Stimulated activated CD4-positive, alpha-beta T cell treated with anti-CD3 and anti-CD28 coated beads, TNF-alpha, amount 100 ng/mL, for 1 hour (primary cell): ENCODE measurements at places on chromosomes 12 and 14.

DNA sequence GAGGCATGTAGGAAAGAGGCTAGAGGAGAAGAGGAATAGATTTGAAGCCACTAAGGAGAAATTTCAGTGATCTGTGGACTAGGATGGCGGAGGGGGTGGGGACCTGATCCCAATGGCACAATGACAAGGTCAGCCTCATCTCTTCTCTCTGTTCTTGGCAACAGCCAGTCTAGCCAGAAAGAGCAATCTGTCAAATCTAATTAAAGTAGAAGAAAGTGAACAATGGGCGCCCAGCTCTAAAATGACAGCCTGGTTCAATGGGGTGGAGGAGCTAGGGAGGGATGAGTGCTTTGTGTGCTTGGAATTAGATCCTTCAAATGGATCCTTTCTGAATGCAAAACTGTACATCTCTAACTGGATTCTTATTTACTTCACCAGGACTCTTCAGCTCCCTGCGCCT is 37.2 kb upstream of the TUBA1C start:
- DNase-seq, result no peak

DNA sequence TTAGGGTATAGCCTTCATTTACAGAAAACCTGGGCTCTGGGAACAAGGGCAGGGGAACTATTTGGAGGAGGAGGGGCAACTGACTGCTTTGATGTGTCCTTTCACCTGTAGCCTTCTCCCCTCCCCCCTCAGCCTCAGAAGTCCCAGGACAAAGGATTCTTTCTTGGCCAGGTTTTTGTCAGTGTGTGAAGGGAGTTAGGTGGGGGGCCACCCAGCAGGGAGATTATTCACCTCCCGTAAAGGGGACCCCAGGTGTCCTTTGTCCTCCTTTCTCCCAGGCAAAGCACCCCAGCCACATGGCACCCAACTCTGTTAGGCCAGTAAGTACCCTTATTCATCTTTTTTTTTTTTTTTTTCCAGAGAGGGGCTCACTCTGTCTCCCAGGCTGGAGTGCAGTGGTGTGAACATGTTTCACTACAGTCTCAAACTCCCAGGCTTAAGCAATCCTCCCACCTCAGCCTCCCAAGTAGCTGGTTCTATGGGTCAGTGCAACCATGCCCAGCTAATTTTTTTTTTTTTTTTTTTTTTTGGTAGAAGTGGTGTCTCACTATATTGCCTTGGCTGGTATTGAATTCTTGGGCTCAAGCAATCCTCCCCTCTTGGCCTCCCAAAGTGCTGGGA is 723 bp upstream of the NFE2 start:
- DNase-seq, result no peak

GRCh38 chr12:62297321-62297720 is 37.1 kb downstream of the USP15 start:
- no peak for DNase-seq

- DNase-seq, result no peak
Measured at GRCh38 chr14:67573228-67574010, 26.6 kb downstream of the PIGH start.

- DNase-seq, result no peak
Measured at GRCh38 chr14:52080808-52081755, 12.2 kb upstream of the NID2 start.

GRCh38 chr12:4794491-4794890 is 74.3 kb downstream of the GALNT8 start:
- DNase-seq, result no peak

GRCh38 chr14:54771411-54772027 is 131.1 kb downstream of the GCH1 start:
- DNase-seq, result no peak

- no peak for DNase-seq
Measured at GRCh38 chr14:80447392-80447791, 236.1 kb upstream of the DIO2 start.

- DNase-seq, result no peak
Measured at GRCh38 chr12:2395354-2395977, 342.7 kb downstream of the CACNA1C start.

- no peak for DNase-seq
Measured at GRCh38 chr12:112381406-112381882, 787 bp downstream of the HECTD4 start.

- DNase-seq, result no peak
Measured at GRCh38 chr12:51082561-51083125, 753 bp downstream of the CSRNP2 start.

DNA sequence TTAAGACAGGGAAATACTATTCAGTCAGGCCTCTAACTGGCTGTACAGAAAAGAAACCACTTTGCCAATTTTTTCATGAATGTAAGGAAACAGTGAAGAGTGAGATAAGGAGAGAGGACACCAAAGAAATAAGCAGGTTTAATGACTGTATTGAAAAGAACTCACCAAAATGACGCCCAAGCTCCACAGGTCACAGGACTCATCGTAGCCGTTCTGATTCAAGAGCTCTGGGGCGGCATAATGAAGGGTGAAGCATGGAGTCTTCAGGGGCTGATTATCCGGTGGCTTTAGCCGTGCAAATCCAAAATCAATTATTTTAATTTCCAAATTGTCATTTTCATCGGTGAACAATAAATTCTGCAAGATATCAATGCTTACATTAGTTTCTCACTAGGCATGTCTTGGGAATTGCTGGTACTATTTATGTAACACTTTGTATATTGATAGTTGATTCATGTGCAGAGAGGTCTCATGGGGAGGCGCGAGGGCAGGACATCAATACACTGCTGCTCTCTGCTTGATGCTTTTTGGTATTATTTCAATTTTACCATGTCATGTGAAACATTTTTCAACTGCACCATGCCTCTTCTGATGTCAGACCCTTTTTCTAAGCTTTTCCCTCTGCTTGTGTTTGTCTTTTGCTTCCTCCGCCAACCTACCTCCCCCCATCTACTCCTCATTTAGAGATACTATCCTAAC is 74.2 kb upstream of the TTC7B start:
- DNase-seq, result no peak

DNA sequence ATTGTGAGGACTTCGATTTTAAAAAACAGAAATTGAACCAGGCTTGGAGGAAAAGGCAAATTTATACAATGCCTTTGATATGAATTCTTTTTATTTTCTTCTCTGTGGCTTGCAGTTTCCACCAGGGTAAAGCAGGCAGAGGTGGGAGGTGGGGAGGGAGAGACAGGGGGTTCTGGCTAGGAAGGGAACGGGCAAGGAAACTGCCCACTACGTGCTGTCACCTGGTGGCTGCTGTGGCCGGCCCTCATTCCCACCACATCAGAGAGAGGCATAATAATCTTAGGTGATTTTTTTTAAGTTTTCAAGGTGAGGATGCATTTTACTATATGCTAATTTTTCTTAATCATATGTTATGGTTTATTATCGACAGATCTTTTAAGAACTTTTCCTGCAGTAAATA is 145.8 kb downstream of the CACNA1C start:
- DNase-seq, result no peak

DNA sequence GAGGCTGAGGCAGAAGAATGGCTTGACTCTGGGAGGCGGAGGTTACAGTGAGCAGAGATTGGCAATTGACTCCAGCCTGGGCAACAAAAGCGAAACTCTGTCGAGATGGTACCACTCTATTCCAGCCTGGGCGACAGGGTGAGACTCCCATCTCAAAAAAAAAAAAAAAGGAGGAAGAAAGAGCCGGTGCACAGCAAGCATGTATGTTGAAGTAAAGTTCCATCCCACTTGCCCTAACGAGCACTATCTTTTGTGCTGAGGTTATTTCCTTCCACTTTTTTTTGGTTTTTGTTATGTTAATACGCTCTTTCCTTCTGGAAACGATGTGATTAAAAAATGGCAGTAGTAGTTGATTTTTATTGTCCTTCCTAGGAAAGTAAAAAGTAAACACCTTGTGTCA is 19.5 kb upstream of the GOLGA5 start:
- no peak for DNase-seq

DNA sequence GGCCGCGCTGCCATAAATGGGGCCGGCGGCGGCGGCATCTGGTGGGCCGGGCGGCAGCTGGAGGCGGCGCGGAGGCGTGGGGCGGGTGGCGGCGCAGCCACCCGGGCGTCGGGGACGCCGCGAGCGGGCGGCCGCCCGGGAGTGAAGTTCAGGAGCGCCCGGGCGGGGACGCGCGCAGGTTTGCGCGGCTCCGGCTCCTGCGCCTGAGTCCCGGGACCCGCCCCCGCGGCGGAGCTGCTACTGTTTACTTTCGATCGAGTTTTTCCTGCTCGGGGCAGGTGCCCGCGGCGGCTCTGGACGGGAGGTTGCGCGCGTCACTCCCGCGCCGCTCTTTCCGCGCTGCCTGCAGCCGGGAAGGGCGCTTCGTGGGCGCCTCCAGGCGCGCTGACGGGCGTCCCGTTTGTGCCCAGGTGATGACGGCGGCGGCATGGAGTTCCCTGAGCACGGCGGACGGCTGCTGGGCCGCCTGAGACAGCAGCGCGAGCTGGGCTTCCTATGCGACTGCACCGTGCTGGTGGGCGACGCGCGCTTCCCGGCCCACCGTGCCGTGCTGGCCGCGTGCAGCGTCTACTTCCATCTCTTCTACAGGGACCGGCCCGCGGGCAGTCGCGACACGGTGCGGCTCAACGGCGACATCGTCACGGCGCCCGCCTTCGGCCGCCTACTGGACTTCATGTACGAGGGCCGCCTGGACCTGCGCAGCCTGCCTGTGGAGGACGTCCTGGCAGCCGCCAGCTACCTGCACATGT is at the start of gene ZBTB42:
ZBTB42 (plus strand) TSS at position 331 of the 749 bp plus-strand sequence; CDS start at position 428, 97 bp downstream.
- DNase-seq, result peak; percentile 49

GRCh38 chr12:72037006-72037795 is 98.6 kb downstream of the TPH2 start:
- DNase-seq, result no peak

GRCh38 chr14:64434528-64434927 is 30.8 kb upstream of the AKAP5 start:
- no peak for DNase-seq

- DNase-seq, result no peak
Measured at GRCh38 chr12:18415227-18415626, 153.9 kb downstream of the PIK3C2G start.

- no peak for DNase-seq
Measured at GRCh38 chr14:83147006-83147405, 1613.4 kb upstream of the SEL1L start.

DNA sequence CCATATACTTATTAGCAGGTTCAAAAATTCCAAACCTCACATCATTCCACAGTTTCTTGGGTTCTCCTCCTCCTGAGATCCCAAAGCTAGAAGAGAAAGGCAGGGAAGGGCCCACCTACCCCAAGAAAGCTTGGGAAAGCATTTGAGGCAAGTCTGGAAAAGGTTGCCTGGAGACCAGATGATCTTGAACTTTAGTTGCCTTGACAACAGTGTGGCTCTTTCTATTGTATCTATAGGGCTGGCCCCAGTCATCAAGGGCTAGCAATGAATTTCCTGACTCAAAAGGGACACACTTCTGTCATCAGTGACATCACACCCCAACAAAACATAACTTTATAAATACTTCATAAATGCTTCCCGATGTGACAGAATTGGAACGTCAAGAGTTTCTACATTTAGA is 40.0 kb downstream of the ZFYVE1 start:
- DNase-seq, result no peak

DNA sequence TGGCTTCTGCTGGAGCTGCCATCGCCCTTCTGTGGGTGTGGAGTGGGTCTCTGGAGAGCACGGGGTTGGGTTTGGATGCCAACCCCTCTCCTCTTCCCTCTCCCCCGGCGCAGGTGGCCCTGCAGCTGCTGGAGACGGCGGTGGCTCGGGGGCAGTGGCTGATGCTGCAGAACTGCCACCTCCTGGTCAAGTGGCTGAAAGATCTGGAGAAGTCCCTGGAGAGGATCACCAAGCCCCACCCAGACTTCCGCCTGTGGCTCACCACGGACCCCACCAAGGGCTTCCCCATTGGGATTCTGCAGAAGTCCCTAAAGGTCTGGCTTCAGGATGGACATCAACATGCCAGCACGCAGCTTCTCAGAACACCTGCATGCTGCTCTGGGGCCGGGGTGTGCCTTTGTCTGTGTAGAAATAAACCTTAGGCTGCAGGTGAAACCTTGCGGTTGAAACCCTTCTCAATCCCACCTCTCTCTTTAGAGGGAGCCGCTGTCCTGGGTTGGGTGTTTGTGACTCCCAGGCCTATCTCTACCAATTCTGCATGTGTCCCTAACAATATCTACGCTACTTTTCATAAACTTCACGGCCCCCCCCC is 44.3 kb downstream of the CCDC92 start:
- DNase-seq, result no peak

DNA sequence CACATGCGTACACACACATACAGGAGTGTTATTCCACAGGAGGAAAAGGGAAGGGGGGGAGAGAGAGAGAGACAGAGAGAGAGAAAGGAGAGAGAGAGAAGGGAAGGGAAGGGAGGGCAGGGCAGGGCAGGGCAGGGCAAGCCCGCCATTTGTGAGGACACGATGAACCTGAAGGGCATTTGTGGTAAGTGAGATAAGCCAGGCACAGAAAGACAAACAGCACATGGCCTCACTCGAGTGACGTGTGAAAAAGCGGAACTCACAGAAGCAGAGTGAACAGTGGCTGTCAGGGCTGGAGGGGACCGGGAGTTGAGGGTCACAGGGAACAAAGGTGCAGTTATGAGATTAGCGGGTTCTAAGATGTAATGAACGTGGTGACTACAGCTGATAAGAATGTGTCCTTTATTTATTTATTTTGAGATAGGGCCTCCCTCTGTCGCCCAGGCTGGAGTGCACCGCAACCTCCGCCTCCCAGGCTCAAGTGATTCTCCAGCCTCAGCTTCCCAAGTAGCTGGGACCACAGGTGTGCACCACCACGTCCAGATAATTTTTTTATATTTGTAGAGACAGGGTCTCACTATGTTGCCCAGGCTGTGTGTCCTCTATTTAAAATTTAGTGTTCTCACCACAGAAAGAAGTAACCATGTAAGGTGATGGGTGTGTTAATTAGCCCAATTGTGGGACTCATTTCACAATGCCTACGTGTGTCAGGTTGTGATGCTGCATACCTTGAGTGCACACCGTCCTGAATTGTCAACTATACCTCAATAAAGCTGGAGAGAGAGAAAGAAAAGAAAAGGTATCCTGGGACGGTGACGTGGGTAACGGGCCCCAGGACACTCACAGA is 18.7 kb upstream of the FBRSL1 start:
- DNase-seq, result no peak

- DNase-seq, result no peak
Measured at GRCh38 chr12:47237751-47238211, 158.0 kb upstream of the AMIGO2 start.

DNA sequence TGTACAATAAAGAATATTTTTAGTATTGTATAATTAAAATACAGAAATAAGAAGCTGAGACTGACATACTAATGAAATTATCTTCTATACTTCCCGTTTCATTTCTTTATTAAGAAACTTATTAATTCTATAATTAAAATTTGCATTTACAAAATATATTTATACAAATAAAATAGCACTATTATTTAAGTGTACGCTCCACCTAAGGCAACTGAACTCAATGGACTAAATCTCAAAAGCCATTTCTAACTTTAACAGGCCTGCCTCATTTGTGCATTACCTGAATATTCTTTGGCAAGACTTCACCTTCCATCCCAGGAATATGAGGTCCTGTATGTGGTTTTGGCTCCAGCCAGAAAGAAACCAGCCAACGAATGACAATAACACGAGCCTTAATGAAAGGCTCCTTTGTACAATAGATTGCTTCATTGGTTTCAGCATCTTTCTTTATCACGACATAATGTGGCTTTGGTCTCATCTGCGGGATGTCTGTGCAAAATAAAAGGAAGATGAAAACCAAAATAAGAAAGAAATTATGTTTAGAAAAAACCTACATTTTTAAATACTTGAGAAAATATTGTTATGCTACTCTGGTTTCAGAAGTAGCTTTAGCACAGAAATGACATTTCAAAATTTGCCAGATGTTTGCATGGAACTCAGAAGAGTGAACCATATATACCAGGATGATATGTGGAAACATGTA is 58.7 kb downstream of the RALGAPA1 start:
- no peak for DNase-seq

GRCh38 chr12:55862286-55862685 is 19.6 kb upstream of the MMP19 start:
- no peak for DNase-seq

GRCh38 chr14:20682435-20683124 is 1.8 kb upstream of the RNASE4 start:
- peak; percentile 47 for DNase-seq
